ENCODE measurements at places on chromosomes 2 and 18. TPM values are rescaled to one million over a fixed set of nuclear protein-coding genes. Genes with fewer than 3 reads are reported as not detected.

- no peak for DNase-seq
These were observed 543.5 kb upstream of the HNMT start for GRCh38 chr2:137420744-137421143.

DNA sequence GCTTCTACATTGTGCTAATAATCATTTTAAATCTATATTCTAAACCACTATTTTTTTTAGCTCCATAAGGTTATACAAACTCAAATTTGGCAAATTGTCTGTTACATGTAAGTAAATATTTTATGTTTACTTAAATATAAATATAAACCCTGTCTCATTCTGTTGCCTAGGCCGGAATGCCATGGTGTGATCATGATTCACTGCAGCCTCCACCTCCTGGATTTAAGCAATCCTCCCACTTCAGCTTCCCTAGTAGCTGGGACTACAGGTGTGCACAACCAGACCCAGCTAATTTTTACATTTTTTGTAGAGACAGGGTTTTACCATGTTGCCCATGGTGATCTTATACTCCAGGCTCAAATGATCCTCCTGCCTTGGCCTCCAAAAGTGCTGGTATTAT is 124.7 kb downstream of the MEIS1 start:
- DNase-seq = no peak

DNA sequence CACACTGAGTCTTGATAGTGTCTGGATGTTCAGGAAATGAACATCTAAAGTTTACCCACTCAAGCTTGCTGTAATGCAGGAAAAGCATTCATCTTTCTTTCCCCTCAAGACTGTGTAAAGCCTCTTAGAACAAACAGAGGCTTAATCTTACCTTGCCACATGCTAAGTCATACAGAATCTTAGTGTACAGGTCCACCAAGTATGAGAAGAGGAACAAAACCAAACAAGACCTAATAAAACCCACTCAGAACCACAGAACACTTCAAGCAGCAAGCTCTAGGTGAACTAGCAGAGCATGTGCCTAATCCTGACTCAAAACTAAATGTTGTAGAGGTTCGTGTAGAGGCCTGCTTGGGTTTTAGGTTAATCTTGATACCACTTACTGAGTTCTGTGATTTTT is 97.6 kb downstream of the SPTBN1 start:
- DNase-seq = no peak

GRCh38 chr18:9824474-9824832 is 61.3 kb upstream of the TXNDC2 start:
- peak; percentile 68 for DNase-seq

DNA sequence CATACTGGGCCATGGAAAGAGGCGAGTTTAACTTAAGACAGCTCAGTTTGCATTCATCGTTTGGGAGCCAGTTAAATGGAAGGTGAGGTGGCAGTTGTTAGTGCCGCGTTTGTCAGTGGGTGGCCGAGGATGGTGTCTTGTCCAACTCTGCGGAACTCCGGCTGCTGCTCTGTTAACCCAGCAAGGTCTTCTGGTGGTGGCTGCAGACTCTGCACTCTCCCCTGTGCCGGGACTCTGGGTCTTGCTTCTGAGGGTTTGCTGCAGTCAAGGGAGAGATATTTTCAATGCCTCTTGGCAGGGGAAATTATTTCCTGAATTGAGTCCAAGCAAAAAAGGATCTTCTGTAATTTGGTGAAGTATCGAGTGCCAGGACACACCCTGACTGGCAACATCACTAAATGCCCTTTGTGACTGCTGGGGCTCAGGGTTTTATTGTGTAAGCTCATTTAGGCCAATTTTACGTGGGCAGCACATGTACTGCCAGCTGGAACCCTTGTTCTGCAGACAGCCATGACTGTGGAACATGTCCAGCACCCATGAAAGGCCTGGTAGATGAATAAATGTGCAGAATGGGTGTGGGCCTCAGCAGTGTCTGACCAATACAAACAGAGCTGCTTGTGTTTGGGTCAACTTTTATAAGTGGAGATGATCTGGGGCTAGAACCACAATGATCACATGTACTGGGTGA is 58.1 kb downstream of the IL1R2 start:
- peak; percentile 90 for DNase-seq

GRCh38 chr2:79620679-79621078 is 107.8 kb downstream of the CTNNA2 start:
- DNase-seq = no peak

- DNase-seq = no peak
These were observed 229.5 kb downstream of the ETAA1 start for GRCh38 chr2:67626656-67627055.

DNA sequence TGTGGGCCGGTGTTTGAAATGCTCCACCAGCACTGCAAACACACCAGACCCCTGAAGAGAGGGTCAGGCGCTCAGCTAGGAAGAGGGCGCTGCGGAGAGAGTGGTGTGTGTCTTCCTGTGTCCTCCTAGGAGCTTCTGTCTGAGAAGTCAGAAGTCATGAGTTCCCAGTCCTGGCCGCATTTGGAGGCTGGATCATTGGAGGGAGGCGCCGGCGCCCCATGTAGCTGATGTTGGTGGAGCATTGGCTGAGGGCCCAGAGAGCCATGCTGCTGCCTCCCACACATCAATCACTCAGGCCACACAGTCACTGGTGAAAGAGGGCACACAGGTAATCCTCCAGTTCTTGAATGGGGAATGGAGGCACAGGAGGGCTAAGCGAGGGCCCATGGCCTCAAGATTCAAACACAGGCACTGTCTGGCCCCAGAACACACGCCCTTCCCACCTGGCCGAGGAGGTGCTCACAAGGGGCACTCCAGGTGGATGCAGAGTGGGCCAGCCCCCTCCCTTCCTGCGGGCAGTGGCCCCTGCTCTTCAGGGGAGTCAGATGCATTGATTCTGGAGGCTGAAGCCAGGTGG is 66.3 kb downstream of the RRM2 start:
- no peak for DNase-seq

- no peak for DNase-seq
These were observed 3.7 kb upstream of the MRPS9 start for GRCh38 chr2:105034170-105034569.

- DNase-seq = no peak
These were observed 125.7 kb upstream of the TTC39C start for GRCh38 chr18:23888881-23889280.

DNA sequence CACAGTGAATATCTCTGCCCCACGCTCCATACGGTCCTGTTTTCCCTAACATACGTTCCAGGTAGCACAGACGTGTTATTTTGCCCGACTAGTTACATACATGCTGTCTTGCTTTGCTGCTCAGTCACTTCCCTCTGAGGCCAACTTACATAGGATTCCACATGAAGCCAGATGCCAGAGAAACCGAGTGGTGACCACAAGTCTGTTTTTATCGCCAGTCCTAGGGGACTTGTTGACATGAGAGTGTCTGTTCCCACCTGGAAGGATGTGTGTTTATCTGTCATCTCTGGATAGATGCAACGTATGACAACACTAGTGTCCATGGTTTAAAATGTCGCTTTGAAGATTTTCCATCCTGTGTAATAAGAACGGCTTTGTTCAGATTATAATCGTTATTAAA is 32.6 kb downstream of the PMAIP1 start:
- DNase-seq = no peak

- DNase-seq = no peak
These were observed 388.9 kb downstream of the ALK start for GRCh38 chr2:29532436-29532835.

RGPD3 gene
- total RNA-seq = 1.1 TPM

UGT1A4 gene
- 1.6 TPM for total RNA-seq

MBOAT2 gene
- total RNA-seq = 48.5 TPM

PLEKHB2 gene
- total RNA-seq = 74.4 TPM

LONRF2 gene
- 5.1 TPM for total RNA-seq

PARD6G gene
- 11.6 TPM for total RNA-seq

CPLX4 gene
- not detected for total RNA-seq

RNF152 gene
- total RNA-seq = 75.6 TPM

GAREM1 gene
- total RNA-seq = 14.0 TPM
